Mucosa of gallbladder (tissue), 1 donor: ENCODE measurements at places on chromosomes 5 and 9.

GRCh38 chr9:33815781-33816180, 1.2 kb upstream of the UBE2R2 start:
- DNase-seq = no peak

GRCh38 chr5:115831163-115831768, 10.1 kb downstream of the ATG12 start:
- DNase-seq = peak; percentile 23

- DNase-seq = peak; percentile 81
These were observed 796 bp upstream of the GADD45G start for GRCh38 chr9:89603767-89604665.

DNA sequence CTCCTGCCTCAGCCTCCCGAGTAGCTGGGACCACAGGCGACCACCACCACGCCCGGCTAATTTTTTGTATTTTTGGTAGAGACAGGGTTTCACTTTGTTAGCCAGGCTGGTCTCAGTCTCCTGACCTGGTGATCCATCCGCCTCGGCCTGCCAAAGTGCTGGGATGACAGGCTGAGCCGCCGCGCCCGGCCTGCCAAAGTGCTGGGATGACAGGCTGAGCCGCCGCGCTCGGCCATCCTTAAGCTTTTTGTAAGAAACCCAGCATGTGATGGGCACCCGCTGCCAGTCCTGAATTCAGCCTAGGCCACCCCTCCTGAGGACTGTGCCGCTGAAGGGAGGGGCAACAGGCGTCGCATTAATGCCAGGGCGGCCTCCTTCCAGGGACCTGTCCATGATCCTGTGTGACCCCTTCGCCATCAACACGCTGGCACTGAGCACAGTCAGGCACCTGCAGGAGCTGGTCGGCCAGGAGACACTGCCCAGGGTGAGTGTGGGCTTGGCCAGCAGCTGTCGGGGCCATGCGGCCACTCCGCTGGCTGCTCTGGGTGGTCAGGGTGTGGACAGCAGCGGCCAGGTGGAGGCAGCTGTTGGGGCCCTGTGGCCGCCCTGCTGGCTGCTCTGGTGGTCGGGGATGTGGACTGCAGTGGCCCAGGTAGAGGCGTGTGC, 10.5 kb downstream of the NELFB start:
- DNase-seq = no peak

DNA sequence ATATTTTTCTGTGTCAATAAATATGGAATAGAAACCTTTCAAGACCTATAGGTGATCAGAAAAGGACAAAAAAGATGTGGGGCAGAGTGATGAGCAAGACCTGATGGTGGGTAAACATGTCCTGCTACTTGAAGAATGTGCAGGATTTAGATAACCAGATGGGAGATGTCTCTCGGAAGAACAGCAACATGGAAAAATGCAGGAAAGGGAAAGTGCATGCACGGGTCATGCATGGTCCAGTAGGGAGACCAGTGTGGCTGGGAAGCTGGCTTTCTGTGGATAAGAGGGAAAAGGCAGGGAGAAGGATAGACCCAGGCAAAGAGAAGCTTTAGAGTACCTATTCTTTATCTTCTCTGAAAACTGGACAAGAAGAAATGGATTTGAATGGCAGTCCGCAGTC, 7.1 kb upstream of the CAST start:
- DNase-seq = no peak

DNA sequence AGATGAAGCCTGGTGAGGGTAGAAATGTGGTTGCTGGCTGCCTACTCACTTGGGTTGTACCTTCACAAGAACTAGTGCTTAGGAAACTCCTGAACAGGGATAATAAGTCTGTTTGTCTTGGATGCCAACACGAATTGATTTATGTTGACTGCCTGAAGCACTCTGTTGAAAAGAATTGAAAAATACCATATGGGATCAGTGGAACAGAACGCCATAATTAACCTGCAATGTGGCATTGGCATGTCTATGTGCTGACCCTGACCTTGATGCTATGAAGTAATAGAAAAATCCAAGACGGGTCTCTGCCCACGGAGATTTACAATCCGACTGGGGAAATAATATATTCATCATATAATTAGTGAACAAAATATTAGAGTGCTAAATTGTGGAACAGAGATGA, 10.5 kb downstream of the LIX1 start:
- DNase-seq = no peak

GRCh38 chr9:24245988-24246387, 299.7 kb downstream of the IZUMO3 start:
- DNase-seq = no peak

DNA sequence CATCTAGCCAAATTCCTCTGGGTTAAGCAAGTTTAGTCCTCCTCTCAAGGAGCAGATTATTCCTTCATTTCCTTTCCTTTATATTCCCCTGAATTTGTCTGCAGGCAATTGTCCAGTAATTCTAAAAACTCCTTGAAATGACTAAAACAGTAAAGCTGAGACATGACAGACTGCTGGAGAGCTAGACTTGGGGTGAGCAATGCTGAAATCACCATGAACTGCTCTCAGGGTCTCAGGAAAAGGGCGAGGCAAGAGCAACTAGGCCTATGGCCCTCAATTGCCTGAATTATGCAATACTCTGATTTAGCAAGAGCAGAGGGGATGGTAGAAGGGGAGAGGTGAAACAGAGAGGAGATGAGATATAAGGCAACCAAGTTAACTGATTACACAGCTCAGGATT, 172.9 kb upstream of the NREP start:
- DNase-seq = no peak

DNA sequence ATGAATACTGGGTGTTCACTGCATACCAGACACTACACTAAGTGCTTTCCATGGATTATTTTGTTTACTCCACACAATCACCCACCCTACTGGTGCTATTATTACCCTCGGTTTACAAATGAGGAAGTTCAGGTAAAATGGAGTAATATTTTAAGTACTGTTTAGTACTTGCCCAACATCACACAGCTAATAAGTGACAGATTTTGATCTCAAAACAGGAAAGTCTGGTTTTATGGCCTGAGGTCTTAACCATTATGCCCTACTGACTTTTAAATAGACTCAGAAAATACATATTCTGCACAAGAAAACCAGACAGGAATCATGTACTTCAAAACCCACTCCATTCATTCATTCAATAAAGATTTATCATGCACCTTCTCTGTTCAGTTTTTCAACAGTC, 431.0 kb upstream of the TLE4 start:
- DNase-seq = no peak

DNA sequence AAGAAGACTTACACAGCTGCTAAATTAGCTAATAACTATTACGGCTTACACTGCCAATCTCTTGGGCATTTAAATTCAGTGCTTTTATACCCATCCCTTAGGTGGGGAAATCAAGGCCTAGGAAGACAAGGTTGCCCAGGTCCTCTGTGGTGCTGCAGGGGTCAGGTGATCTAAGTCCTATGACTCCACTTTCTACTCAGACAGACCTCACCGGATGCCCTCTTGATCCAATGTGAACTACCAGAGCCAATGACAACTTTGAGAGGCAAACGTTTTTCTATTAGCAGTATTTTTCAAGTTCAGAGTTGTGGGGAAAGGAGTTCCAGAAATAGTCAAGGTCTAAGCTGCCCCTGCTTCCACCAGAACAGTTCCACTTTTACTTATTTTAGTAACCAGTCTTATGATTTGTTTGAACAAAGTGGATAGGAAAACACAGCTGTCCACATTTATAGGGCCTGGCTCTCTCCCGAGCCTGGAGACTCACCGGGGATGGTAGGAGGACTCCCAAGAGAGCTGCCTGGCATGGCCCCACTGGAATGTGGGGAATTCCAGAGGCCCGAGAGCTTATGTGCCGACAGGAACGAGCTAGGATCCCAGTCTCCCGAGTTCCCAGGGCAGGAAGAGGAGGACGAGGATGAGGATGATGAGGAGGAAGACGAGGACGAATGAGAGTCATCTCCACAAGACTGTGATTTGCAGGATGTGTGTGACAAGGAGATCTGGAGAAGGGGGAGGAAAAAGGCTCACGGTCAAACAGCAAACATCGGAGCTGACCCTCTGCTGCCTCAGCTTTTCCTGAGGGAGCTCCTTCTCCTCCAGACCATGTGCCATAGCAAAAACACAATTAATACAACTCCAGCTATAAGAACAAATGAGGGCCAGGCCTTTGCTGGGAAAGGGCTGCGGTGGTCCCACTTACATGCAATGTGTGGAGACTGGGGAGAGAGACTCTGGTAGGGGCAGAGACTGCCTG, 16.7 kb downstream of the FAM193B start:
- DNase-seq = peak; percentile 51

GRCh38 chr5:149940077-149940574, 4.5 kb downstream of the PDE6A start:
- DNase-seq = no peak

GRCh38 chr5:165594693-165595092, 2089.3 kb downstream of the MAT2B start:
- DNase-seq = no peak

DNA sequence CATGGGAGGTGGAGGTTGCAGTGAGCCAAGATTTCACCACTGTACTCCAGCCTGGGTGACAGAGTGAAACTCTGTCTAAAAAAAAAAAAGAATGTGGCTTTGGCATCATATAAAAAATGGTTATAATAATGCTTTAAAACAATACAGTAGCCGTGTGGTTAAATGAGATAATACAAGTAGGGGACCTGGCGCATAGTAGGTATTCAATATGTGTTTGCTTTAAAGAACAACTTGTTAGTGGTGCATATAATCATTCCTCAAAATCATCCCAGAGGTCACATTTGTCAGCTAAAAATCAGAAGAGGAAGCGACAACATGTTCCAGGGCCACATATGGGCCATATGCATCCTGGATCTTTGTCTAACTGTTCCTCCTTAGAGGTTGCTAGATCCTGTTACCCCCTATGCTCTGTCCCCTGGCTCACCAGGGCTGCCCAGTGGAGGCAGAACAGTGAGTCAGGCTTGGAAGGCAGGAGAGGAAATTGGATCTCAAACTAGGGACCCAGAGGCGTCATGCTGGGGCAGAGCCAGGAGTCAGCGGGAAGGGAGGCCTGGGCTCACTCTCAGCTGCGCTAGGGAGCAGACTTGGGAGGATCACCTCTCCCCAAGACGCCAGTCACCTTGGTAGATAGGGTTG, 27.7 kb downstream of the LHX6 start:
- DNase-seq = no peak

DNA sequence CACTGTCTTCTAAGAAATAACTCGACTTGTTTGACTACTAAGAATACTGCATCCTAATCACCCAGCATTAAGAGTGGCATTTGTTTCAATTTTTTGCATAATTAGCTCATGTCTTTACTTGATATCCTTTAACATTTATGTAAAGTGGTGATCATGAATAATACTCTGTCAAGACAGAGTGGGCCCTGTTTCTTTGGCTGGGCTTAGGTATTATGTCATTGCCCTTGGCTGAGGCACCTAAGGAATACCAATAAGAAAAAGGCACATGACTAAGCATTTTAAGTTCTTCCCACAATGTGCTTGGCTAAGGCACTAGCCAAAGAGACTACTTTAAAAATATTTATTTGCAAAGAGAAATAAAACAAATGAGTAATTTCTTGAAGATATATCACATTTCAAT, 308.1 kb downstream of the CTNND2 start:
- DNase-seq = no peak

- no peak for DNase-seq
These were observed 268.2 kb downstream of the BRINP1 start for GRCh38 chr9:119101048-119101447.

DNA sequence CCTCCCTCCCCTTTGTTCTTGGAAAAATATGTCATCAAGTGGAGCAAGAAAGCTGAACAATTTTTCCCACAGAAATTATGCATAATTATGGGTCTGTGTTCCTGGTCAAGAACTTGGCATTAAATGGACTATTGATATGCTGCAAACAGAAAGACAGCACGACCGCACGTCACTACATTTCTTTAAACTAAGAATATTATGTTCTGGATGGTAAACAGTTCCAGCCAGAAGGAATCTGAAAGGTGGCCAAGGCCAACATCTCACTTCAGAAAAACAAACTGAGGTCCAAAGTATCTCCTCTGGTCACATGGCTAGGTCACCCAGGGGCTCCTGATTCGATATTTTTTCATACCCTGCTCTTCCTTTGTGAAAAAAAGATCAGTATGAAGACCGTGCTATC, 173.3 kb upstream of the GAS1 start:
- peak; percentile 26 for DNase-seq

DNA sequence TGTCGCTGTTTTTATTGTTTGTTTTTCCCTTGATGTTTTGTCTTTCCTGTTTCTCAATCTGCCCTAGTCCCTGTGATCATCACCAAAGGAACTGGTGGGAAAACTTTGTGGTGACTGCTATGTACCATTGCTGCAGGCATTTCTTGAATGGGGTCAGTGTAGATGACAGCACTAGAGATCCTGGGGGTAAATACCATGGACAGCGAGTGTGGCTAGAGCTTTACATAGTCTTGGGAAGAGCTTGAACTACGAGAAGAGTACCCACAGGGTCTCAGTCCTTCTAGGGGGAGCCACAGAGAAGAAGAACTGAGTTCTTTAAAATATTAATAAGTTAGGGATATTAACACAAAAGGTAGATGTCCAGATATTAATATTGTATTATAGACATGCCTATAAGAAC, 138.8 kb downstream of the PAM start:
- DNase-seq = no peak

GRCh38 chr9:95138474-95138873, 179.0 kb downstream of the FANCC start:
- DNase-seq = no peak

DNA sequence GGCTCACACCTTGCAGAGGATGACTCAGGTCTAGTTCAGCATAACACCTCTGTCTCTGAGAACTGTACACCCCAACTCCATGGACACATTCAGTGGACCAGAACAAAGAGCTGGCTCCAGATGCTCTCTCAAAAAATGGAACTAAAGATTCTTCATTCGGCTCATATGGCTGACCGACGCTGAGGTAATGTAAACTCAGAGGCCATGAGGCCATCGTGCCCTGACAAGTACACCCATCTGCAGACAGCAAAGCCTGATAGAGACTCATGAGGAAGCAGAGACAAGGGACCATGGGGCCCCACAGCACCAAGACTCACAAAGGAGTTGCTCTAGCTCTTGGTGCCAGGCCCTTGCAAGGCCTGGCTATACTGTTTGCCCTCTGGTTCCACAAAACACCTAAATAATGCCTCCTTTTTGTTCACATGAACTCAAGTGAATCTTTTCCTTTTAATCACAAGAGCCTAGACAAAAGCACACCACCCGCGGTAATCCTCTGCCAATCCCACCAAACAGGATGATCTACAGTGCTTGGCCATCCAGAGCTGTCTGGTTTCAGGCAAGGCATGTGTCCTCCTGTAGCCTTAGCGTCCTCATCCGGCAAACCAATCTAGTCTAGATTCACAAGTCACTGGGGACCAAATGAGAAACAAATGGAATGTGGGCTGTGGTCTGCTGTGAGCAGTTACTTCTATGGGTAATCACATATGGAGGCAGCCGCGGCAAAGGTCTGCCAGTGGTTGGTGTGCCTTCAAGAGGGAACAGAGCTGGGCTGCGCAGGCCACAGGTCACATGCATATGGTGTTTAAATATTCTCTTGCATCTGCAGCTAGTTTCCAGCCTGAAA, 22.7 kb downstream of the MED27 start:
- no peak for DNase-seq

- DNase-seq = no peak
These were observed 144.2 kb upstream of the CDH10 start for GRCh38 chr5:24788829-24789514.

- DNase-seq = no peak
These were observed 1829.6 kb upstream of the NUDT12 start for GRCh38 chr5:105392122-105392709.
